ENCODE measurements at places on chromosomes 6 and 20. TPM values are rescaled to one million over a fixed set of nuclear protein-coding genes. Genes with fewer than 3 reads are reported as not detected.

Gene OOEP
- not detected for total RNA-seq

Gene DUSP15
- not detected for total RNA-seq

Gene KCNS1
- 22.6 TPM for total RNA-seq

Gene MCHR2
- total RNA-seq, result not detected

Gene RAB22A
- total RNA-seq, result 22.4 TPM

Gene OR2J3
- total RNA-seq, result not detected

Gene SH3BGRL2
- 10.7 TPM for total RNA-seq

Gene RALY
- total RNA-seq, result 68.9 TPM

Gene GPR63
- total RNA-seq, result 1.2 TPM

Gene MUCL3
- 0.17 TPM for total RNA-seq

Gene CCR6
- total RNA-seq, result not detected

Gene MYCT1
- 0.15 TPM for total RNA-seq

Gene KHDC1L
- total RNA-seq, result not detected

Gene OR12D3
- not detected for total RNA-seq

Gene PRSS35
- not detected for total RNA-seq

Gene SYTL3
- total RNA-seq, result 10.3 TPM

Gene SAPCD1
- total RNA-seq, result 0.69 TPM

Gene TMEM14B
- total RNA-seq, result 191 TPM

Gene ADGRF4
- total RNA-seq, result 0.10 TPM

Gene EYA2
- not detected for total RNA-seq

Gene HSPA1L
- 0.87 TPM for total RNA-seq

Gene TMEM244
- not detected for total RNA-seq

Gene PBOV1
- not detected for total RNA-seq

Gene HRH3
- not detected for total RNA-seq

Gene TAGAP
- total RNA-seq, result 0.05 TPM

Gene RCAN2
- total RNA-seq, result 3.1 TPM

Gene PPIL6
- 0.17 TPM for total RNA-seq

Gene POLR3F
- total RNA-seq, result 11.7 TPM

Gene MYLK4
- 0.52 TPM for total RNA-seq

Gene ZSWIM3
- 4.3 TPM for total RNA-seq

Gene RAD21L1
- total RNA-seq, result not detected

Gene NPEPL1
- 21.2 TPM for total RNA-seq

Gene EPM2A
- 10.6 TPM for total RNA-seq

Gene TOX2
- total RNA-seq, result not detected

Gene SLC22A2
- 20.3 TPM for total RNA-seq

Gene HCK
- total RNA-seq, result not detected

Gene CAPN11
- not detected for total RNA-seq

Measured in renal cortical epithelial cell (primary cell).